ENCODE measurements at places on chromosomes 5 and 9.

DNA sequence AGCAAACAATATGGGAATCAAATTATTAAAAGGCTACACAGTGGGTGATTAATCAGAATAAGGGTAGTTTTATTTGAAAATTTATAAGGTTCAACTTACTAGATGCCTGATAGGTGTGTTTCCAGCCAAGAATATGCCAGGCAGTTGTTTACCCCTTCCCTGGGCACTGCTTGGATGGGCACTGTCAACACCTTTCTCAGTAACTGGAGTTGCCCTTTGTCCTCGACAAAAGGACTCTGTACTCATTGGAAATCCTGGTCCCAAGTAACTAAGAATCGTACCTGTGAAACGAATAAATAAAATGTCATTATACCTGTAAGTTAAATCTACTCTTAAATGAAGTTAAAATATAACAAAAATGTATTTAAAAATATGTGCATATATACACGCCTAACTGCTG is 15.0 kb downstream of the ANKRD34B start:
- no peak for DNase-seq

GRCh38 chr9:122032346-122032745 is 60.8 kb downstream of the TTLL11 start:
- no peak for DNase-seq

GRCh38 chr5:107670087-107670931 is 428 bp downstream of the EFNA5 start:
- DNase-seq, result no peak

DNA sequence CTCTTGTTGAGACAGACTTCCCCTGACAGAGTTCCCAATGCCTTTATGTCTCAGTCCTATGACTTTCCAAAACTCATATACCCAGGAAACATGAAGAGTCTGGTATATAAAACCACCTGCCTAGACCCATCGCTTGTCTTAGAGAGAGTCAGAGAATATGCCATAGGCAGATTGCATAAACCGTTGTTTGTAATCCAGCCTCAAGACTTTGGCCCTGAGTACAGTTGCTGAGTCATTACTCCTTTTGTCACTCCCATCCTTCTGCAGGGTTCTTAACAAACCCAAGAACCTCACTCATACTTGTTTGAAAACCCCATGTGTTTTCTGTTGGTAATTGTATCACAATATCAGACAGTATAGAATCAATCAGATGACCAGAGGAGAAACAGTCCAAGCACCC is 616.3 kb downstream of the SLCO4C1 start:
- DNase-seq, result no peak

- DNase-seq, result no peak
Observed at GRCh38 chr9:36091026-36091953, 45.2 kb upstream of the GLIPR2 start.

Measured in cerebellar nuclear complex (tissue), 1 donor.